ENCODE measurements at places on chromosomes 7 and 10.

DNA sequence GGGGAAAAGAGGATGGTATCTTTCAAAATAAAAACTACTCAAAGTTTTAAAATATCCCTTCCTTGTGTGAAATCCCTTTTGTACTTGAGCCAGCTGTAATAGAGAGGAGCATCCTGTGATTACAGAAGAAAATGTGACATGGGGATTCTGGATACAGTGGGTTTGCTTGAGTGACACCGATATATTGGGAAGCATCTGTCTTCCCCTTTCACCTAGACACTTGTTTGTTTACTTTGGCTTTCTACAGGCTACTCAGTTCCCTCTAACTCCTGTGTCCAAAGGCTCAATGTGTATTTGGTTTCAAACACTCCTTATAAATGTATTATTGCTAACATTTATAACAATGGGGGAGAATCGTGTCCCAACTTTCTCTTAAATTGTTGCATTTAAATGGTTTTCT is 24.4 kb downstream of the CPED1 start:
- DNase-seq = no peak

- DNase-seq = peak; percentile 62
Observed at GRCh38 chr10:17523917-17524316, 69.5 kb upstream of the ST8SIA6 start.

DNA sequence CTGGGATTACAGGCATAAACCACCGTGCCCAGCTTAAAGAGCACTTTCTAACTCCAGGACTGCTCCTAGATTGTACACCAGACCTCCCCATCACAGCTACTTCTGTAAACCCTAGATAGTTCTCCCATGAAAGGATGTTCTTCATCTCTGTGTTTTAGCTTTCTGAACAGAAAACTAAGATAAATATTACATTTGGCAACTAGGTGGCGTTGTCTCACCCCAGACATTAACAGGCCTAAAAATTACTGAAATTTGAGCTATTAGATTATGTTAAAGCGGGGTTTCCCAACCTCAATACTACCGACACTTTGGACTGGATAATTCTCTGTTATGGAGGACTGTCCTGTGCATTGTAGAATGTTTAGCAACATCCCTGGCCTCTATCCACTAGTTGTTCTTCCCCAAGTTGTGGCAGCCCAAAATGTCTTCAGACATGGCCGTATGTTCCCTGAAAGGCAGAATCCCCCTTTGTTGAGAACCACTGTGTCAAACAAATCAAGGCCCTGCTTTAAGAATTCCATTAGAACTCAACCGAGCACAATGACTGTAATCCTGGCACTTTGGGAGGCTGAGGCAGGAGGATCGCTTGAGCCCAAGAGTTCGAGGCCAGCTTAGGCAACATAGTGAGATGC is 19.1 kb downstream of the ATOH7 start:
- DNase-seq = no peak

- DNase-seq = no peak
Observed at GRCh38 chr7:79471699-79472098, 18.2 kb upstream of the MAGI2 start.

- DNase-seq = no peak
Observed at GRCh38 chr7:8109196-8110022, 140.8 kb downstream of the GLCCI1 start.

DNA sequence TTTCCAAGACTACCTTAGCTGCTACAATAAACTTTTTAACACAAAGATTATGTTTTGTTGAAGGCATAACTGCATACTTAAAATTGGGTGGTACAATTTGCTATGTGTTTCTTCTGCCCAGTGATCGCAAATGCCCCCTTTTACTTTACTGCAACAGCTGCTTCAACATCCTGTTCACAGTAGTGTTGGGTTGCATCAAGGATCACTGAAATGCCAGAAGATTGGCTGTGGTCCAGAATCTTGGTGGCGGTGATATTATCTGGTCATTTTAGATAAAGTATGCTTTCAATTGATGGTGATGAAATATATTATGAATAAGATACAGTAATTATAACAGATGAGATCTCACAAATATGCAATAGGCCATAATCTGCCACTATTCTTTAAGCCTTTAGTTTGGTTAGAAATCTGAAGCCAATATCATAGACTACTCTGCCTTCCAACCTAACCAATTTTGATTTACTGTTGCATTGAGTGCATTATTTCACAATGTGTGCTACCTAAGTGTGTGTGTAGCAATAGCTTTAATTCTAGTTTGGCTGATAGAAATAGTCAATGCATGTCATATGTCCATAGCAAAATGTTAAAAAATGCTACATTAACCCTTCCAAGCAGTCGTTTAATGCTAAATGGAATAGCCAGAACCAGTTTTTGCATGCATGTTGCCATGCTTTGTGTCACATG is 29.8 kb upstream of the ING3 start:
- no peak for DNase-seq

GRCh38 chr7:158052381-158053060 is 535.1 kb downstream of the PTPRN2 start:
- DNase-seq = no peak

DNA sequence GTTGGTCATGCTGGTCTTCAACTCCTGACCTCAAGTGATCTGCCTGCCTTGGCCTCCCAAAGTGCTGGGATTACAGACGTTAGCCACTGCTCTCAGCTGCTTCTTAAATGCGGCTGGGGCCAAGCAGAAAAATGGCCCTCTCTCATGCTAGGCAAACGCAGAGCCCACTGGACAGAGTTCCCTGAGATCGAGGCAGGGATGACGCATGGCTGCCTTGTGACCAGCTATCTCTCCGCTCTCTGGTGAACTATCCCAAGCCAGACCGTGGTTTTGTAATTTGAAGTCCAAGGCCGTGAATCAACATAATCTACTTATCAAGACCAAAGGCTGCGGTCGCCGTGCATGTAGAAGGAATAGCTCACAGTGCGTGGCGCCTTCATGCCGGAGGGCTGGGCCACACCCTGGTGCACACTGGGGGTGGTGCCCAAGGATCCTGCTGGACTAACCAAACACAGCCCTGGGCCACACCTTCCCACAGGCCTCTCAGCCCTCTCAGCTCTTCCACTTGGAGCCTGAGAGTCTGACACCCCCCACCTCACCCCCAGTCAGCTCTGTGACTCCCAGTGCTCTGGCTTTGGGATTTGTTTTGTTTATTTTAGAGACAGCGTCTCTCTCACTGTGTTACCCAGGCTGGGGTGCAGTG is 88.1 kb upstream of the CUX1 start:
- DNase-seq = no peak

- no peak for DNase-seq
Observed at GRCh38 chr10:84765086-84765485, 436.7 kb downstream of the CCSER2 start.

DNA sequence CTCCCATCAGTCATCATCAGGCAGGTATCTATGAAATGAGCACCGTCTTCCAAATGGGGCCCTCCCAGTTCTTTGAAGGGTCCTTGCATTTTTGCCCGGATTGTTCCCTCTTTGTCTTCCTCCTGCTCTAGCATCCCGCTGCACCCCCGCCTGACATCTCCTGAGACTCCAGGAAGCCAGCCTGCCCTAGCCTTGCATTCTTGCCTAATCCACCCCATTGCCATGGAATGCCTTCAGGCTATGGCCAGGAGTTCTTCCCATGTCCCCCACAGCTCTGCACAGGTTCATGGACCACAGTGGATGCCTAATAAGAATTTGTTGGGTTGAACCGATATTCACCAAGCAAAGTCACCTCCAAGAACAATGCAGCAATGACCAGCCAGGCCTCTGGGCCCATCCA is 62.1 kb downstream of the ZMIZ1 start:
- DNase-seq = no peak

GRCh38 chr7:122260336-122260735 is 44.2 kb downstream of the FEZF1 start:
- no peak for DNase-seq

DNA sequence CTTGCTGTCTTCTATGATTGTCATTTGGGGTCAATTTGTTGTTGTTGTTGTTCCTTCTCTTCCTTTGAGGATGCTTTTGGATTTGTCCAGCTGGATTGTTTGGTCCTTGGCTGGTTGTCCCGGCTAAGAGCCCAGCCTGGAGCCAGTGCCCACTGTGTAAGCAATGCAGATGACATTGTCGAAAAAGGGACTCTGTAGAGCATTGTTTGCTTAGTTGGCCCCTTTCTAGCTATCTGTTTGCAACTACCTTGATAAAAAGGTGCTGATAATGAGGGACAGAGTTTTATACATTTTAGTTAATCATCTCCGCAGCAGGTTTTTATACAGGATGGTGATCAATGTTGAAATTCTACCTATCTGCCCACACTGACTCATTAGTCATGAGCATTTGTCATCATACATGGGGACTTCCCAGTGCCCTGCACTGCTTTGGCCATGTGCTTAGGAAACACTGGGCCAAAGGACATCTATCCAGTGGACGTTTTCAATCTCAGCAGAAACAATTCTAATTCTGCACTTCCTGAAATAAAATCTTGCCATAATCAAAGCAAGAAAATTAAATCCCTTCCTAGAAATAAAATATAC is 311.9 kb downstream of the GRM8 start:
- DNase-seq = no peak

All from HuH-7 (cell line).